ENCODE measurements at places on chromosomes 2 and 18.
A peak's percentile ranks its signal among the peaks of the same experiment; 100 is the strongest.

GRCh38 chr2:230690439-230690838 lies 22.2 kb upstream of the CAB39 start:
- peak; percentile 50 for DNase-seq

DNA sequence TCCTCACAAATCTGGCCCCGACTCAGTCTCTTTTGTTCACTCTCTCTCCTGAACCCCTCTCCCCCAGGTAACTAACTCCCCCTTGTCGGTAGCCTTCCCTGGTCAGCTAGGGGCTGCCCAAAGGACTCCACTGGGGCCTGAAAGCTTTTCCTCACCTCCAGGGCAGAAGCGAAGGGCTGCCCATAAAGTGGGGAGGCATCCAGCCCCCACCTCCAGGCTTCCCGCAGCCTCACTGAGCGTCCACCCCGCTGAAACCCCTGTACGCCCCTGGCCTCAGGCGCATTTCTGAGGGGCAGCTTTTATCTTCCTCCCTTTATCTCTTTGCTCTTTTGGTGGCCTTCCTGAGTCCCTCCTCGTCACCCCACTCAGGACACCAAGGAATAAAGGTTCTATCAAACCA lies 249.3 kb downstream of the CYP26B1 start:
- DNase-seq: no peak

- DNase-seq: no peak
Measured at GRCh38 chr2:69036926-69037325, 23.9 kb downstream of the ANTXR1 start.

DNA sequence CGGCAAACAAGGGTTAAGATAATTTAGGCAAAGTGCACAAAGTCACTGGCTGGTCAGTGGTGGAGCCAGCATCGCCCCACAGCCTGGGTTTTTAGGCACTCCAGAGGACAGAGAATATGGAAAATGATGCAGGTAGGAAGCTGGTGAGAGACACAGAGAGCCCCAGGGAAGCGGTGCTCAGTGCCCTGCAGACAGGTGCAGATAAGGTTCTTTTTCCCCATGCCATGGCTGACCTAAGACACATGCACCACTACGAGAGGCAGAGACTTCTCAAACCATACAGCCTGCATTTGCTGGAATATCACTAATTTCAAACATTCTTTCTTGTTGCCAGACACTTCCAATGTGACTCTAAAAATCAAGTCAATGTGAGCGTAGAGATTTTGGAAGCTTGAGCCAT lies 205.7 kb upstream of the APCDD1 start:
- DNase-seq: no peak

GRCh38 chr2:41870265-41870585 lies 177.6 kb upstream of the PKDCC start:
- no peak for DNase-seq

DNA sequence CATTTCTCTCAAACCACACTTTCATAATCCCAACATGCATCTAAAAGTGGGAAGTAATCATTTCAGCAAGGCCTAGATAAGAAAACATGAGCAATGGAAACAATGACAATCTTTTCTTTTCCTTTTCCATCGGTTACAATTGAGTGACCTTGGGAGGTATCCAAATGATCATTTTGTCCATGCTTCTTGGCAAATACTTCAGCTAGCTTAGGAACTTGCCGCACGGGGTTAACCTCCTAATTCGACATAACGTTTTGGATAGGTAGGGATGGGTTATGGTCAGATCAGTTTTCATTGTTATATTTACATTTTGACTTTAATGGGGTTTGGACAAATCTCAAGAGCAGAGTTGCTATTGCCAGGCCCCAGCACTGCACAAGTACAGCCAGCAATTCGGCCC lies 4.6 kb upstream of the PTPRM start:
- DNase-seq: no peak

DNA sequence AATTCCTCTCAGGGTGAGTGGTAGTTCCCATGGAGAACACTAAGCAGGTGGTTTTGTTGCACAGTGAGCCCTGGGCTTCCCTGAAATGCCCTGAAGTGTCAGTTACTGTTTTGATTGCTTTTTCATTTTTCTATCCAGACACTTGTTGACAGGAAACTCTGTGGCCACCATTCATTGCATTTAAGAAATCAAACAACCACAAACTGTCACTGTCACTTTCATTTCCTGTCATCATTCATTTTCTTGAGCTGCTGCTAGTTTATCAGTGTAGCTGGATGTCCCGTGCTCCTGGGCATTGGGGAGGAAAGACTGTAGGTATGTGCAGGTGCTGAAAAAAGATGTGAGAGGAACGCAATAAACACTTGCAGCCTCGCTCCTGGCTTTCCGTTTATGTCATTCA lies 891.6 kb upstream of the ZEB2 start:
- DNase-seq: no peak

- peak; percentile 51 for DNase-seq
Measured at GRCh38 chr2:190530248-190530900, 4.1 kb downstream of the NEMP2 start.

DNA sequence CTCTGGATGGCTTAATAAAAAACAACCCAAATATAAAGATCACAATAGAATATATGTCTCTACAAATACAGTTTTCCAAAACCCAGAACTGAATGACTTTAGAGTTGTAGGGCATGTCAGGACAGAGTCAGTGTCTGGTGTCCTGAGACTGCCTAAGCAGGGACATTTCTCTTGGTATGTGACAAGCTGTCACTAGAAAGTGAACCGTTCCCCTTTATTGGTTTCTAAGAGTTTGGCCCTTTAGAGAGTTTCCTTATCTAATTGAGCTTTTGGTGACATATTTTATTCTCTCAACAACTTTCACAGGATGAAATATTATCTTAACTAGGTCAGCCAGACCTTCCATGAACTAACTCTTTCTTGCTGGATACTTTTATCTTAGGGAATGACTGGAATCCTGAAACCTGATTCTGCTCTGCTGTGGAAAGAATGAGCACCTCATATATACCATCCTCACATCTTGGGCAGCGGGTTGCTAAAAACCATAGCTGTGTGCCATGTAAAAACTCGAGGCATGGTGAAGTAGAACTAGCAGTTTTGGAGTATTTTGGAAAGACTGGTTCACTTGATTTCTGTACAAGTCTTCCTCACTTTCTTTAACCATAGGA lies 54.8 kb downstream of the CAVIN2 start:
- no peak for DNase-seq

DNA sequence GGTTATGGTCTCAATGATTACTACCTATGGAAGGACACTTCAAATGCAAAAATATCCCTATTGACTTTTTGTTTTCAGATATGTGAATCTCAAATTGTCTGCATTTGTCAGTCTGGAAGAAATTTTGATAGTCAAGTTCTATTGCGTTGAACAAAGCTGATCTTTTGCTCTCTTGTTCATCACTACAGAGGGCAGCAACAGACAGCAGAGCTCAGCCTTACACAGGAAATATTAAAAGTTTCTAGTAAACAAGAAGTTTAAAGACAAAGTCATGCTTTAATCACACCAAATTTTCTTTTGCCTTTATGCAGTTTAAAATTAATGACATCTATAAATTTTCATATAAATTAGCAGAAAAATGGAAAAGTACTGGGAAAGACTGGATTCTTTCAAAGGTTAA lies 617.5 kb downstream of the NR4A2 start:
- DNase-seq: no peak

DNA sequence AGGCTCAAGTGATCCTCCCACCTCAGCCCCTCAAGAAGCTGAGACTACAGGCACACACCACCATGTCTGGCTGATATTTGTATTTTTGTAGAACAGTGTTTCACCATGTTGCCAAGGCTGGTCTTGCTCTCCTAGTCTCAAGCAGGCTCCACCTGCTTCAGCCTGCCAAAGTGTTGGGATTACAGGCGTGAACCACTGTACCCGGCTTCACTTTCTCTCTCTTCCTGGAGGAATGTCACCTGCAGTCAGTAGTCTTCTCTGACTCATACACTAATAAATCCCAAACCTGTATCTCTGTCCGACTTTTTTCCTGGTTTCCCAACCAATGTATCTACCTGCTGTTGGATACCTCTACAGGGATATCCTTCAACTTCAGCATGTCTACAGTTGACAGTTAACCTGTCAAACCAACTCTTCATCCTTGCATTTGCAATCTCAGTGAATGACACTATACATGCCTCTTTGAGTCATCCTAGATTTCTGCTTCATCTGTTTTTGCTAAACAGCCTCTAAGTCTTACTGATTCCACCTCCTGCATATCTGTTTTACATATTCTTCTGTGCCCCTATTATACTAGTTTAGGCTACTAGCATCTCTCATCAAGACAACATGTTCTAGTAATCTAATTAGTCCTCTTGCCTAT lies 54.5 kb downstream of the RBBP8 start:
- DNase-seq: no peak

- no peak for DNase-seq
Measured at GRCh38 chr2:154568413-154568812, 130.1 kb upstream of the KCNJ3 start.

DNA sequence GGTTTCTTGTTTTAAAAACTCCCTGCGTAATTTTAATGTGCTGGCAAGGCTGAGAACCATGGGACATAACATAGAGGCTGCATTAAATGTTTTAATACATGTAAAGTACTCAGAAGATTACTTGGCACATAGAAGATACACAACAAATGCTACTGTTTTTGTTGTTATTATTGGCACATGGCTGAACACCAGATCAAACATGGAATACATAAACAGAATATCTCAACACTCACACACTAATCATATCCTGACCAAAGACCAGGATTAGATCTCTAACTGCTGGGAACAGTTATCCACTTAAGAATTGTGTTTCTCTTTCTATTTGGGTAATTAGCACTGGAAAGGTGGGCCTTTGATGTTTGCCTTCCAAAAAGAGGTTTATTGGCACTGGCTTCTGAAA lies 69.3 kb downstream of the KCNE4 start:
- no peak for DNase-seq

DNA sequence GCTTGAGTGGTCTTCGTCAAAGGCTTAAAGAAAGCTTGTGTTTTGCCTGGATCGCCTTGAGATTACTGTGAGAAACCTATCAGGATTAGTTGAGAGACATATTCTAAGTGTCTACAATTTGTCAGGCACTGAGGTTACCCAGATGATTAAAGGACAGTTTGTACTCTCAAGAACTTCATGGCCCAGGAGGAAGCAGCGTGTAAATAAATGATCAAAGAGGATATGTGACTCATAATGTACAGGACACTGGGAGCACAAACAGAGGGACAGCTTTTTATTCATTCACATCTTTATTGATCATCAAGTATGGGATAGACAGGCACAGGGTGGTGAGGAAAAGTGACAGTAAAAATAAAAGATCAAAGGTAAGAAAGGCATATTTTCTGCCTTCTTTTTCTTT lies 152.6 kb upstream of the FSHR start:
- DNase-seq: peak; percentile 50

GRCh38 chr2:11498543-11499034 lies 32.6 kb upstream of the E2F6 start:
- DNase-seq: no peak

GRCh38 chr2:220510668-220511067 lies 883.2 kb downstream of the SLC4A3 start:
- DNase-seq: peak; percentile 10

GRCh38 chr18:3008541-3008940 lies 4.4 kb downstream of the LPIN2 start:
- peak; percentile 46 for DNase-seq

DNA sequence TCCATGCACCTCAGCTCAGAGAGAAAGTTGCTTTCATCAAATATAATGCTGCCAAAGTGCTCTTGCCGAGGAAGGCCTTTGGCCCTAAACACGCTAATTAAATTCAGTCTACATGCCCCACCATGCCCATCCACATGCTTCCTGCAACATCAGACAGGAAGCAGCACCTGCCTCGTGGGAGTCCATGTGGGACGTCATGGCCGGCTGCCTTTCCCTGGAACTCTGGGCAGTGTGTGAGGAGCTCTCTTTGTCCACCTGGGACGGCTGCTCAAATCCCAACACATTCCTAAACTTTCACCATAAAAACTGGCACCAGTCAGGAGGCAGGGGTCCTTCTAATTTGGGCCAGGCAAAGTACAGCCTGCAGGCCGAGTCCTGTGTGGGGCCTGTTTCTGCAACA lies 23.1 kb downstream of the FAM178B start:
- DNase-seq: no peak

DNA sequence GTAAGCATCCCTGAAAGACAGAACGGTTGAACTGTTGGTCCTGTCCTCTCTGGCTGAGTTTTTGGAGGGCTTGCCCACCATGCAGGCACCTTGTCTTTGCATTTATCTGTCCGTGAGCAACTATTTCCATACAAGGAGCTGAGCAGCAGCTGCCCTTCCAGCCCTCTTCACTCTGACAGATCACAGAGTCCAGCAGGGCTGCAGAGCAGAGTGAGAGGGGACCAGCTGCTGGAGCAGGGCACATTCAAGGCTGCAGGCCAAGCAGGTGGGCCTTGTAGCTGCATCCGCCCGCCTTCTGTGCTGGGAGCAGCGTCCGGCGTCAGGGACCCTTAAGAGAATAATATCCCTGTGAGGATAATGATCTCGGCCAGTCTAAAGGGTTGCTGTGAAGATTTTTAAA lies 9.5 kb downstream of the SMYD1 start:
- no peak for DNase-seq

DNA sequence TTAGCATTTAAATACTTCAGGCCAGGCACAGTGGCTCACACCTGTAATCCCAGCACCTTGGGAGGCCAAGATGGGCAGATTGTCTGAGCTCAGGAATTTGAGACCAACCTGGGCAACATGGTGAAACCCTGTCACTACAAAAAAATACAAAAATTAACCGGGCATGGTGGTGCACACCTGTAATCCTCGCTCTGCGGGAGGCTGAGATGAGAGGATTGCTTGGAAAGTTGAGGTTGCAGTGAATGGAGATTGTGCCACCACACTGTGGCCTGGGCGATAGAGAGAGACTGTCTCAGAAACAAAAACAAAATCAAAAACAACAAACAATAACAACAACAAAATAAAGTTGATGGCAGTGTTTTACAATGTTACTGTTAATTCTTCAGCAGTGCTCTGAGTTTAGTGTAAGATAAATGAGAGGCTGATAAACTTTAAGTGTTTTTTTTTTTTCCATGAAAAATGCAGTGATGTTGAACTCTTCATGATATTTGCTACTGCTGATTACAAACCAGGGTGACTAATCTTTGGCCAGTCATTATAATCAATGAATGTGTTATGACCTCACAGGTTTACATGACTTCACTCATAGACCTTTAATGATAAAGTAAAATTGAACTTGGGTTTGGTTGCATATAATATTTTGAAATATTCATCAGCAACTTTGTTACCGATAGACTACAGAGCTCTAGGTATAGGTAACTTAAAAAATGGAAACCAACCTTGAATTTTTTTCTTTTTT lies 2.5 kb downstream of the ITGAV start:
- DNase-seq: no peak

GRCh38 chr18:56409736-56410135 lies 228.7 kb downstream of the TXNL1 start:
- no peak for DNase-seq

GRCh38 chr18:26097563-26097962 lies 7.2 kb upstream of the SS18 start:
- DNase-seq: no peak
